Bronchial epithelial cell (primary cell): ENCODE measurements at places on chromosomes 6 and 20. TPM values are rescaled to one million over a fixed set of nuclear protein-coding genes. Genes with fewer than 3 reads are reported as not detected.
A peak's percentile ranks its signal among the peaks of the same experiment; 100 is the strongest.

DNA sequence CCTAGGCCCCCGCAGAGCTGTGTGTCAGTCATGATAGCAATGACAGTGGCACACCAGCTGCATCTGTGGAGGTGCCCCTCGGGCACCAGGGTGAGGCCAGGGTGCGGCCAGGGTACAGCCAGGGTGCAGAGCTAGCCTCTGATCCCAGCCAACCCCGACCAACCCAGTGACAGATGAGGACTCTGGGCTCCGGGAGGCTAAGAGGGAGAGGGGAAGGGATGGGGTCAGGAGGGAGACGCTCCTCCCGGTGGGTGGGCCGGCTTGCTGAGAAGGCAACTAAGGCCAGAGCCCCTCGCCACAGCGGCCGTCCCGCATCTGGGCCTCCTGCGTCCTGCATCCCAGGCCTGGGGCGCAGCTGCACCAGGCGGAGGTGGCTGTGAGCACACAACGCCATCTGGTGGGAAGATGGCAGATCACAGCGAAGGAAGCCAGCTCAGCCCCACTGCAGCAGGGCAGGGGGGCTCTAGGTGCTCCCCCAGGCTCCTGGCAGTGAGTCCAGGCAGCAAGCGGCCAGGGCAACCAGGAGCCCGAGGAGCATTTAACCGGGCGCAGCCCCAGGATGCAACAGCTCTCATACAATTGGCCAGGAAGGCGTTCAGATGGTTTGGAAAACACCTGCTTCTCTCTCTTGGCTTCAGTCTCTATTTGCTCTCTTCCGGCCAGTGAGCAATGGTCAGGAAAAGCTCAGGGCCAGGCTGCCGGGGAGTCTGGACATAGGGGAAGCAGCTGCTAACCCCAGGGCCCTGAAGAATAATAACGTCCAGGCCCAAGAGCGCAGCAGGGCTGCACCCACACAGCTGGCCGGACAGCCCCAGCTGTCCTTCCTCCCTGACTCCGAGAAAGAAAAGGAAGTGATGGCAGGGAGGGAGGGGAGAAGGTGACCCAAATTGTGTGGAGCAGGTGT, 169.4 kb downstream of the TAF4 start:
- DNase-seq, result peak; percentile 8

DNA sequence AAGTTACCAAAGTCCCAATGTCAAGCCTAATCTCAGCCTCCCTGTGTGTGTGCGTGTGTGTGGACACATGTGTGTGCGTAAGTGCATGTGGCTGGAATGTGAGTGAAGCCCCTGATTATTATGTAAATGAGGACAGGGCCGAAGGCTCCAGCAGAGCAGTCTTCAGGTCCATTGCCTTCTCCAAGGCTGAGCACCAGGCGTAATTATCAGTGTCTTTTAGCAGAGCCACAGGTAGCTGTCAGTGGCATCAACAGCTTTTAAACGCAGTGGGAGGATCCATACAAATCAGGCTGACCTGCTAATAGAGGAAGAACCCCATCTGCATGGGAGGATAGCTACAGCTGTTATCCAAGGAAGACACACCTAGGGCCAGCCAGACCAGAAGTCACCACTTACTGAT, 324.3 kb upstream of the MOCS1 start:
- no peak for DNase-seq

GRCh38 chr6:14612016-14612980, 494.7 kb downstream of the CD83 start:
- peak; percentile 63 for DNase-seq

FAM209B gene
- total RNA-seq, result 0.26 TPM in 1 of 2 replicates, not detected in the other

GRCh38 chr6:82365016-82365795, 1.6 kb downstream of the TPBG start:
- DNase-seq, result peak; percentile 37

PHF10 gene
- total RNA-seq, result 13.4 and 14.0 TPM in 2 replicates

DNA sequence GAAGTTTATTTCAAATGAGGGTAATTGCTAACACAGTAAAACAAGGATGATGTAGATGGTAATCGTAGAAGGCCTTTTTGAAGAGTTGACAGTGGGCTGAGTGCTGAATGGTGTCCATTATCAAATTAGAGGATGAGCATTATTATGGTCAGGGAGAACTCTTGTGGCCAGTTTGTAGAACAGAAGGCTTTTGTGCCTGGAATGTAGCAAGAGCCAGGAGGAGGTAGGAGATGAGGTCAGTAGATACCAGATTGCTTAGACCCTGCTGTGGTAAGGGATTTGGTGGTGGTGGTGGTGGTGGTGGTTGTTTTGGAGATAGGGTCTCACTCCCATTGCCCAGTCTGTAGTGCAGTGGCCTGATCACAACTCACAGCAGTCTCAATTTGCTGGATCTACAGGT, 6.2 kb downstream of the CSE1L start:
- no peak for DNase-seq

- no peak for DNase-seq
Measured at GRCh38 chr6:34315780-34316179, 67.0 kb upstream of the SMIM29 start.

DNA sequence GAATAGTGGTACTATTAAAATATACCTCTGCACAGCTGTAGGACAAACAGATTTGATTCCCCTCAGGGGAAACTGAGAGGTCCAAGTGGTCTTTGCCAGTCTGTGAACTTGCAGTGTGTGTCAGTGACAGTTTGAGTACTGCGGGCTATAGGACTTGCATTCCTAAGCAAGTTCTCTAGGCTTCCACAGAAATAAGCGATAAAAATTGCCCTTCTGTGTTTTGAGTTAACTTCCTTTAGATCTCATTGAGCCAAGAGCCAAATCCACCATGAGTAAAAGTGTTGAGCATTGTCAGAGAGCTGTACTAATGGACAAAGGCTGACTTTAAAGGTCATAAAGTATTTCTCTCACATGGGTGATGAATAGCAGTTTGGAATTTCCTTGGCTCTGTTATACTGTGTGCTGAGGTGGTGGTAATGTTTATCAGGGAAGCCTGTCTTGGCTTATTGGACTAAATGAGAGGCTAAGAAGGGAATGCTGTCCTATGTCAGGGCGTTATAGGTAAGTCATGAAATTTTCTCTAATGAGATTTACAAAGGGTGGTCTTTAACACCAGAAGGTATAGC, 122.6 kb upstream of the MAP3K7 start:
- DNase-seq, result no peak

DNA sequence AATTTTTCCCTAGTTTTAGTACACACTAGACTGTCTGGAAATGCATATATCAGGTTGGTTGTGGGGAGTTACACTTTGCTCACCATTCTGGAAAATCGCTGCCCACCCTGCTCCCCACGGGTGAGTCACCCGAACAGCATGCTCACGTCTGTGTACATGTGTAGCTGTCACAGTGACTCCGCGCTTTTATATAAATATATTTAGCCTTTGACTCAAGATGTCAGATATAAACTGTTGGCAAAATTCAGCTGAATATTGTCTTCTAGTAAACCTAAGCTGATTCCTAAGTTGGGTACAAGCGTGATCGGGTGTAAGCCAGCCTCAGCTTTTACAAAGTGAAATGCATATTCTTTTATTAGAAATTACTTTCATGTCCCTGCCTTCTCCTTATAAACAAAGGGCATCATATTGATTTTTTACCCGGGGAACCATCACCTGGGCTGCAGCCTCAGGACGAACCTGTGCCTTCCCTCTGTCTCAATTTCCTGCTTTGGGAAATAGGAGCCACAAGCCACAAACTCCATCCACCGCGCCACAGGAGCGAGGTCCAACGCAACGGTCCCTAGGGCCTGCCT, 4.3 kb downstream of the SDCBP2 start:
- DNase-seq, result no peak

POPDC3 gene
- 1.4 and 5.8 TPM in 2 replicates for total RNA-seq

CDSN gene
- total RNA-seq, result not detected in 2 replicates

TRERF1 gene
- 1.4 and 1.8 TPM in 2 replicates for total RNA-seq

BAG2 gene
- total RNA-seq, result 1.7 and 2.1 TPM in 2 replicates
